ENCODE measurements at places on chromosomes 6 and 20.

DNA sequence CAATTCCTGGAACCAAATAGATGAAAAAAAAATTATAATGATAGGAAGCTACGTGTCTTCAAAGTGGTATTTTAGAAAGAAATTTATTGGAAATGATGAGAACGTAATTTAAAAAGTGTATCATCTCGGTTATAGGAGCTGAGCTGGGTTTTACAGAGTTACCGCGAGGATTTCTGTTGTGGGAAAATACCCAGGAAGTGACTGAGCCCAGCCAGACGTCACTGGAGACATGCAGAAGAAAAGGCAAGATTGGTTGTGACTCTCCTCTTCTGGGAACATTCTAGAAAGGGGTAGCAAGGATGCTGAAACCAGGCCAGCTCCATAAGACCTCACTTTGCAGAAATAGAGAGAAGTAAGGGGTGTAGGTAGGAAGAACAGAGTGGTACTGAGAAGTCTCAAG is 95.9 kb upstream of the ADGRF1 start:
- DNase-seq = no peak

DNA sequence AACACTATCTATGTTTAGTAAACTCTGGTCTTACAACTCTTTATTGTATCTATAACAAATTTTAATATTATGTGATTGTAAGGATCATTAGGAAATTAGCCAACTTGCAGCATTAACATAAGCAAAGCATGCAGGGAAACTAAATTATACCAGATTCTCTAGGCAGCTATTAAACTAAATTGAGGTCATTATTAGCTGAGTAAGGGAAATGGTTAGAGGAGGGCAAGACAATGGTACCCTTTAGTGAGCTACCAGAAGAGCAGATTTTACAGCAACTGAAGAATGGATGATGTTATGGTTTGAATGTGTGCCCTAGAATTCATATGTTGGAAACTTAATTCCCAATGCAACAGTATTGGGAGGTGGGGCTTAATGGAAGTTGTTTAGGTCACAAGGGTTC is 79.1 kb downstream of the SMPDL3A start:
- no peak for DNase-seq

GRCh38 chr20:43919686-43920403 is 5.2 kb downstream of the TOX2 start:
- DNase-seq = no peak

DNA sequence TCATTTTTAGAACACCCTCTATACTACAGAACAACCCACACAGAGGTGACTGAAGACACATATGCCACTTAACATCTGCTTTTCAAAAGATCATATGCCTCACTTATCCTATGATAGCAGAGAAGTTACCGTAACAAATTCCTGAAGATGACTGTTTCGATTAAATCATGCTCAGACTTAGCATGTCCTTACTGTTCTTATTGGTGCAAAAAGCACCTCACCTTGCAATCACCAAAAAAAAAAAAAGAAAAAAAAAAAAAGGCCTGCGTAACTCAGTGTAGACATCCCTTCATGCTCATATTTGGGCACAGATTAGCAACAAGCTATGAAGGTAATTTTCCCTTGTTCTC is 17.7 kb upstream of the DST start:
- DNase-seq = no peak

DNA sequence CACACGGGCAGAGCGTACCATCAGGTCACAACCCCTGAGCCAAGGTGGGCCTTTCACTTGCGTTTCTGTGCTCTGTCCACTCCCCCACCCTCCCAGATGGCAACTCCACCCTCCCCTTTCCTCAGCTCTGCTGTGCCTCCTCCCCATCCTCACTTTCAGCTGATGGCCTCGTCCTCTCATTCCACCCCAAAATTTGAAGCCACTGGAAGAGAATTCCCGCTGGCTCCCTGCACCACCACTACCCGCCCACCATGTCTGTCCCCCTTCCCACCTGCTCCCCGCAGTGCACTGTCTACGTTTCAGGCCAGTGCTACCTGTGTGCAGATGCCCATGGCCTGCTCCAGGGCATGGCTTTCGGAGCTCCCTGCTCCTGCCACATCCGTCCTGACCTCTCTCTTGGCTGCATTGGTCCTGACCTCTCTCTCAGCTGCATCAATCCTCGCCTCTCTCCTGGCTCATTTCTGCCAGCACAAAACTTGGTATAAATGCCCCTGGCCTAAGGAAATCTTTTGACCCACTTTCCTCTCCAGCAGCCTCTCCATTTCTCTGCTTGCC is 24.0 kb downstream of the SYNJ2 start:
- no peak for DNase-seq

- no peak for DNase-seq
Observed at GRCh38 chr20:46683011-46683667, 6.1 kb downstream of the TP53RK start.

DNA sequence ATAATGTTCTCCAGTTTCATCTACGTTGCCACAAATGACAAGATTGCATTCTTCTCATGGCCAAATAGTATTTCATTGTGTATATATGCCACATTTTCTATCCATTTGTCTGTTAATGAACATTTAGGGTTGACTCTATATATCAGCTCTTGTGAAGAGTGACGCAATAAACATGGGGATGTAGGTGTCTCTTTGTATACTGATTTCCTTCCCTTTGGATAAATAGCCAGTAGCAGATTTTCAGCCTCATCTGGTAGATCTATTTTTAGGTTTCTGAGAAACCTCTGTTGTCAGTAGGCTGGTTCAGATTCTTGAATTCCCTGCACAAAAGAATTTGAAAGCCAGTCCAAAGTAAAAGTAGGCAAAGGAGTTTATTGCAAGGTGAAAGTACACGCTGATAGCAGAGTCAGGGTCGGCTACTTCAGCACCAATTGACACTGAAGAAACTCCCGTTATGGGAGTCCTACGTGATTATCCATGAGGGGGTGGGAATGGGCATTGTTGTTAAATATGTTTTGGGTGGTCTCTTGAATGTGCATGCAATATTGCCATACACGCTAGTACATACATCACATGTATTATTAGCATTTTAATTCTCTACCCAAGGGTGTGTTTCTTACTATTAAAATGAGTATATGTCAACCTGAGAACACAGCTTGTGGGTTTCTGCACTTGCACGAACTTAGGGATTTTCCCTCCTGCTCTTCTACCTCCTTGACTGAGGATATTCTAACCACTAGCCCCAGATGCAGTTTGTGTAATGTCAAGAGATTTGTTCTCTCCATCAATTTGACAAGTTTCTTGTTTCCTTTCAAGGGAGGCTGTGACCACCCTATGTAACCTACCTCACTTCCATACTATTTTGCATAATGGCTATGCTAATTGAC is 14.4 kb upstream of the SLC17A2 start:
- no peak for DNase-seq

DNA sequence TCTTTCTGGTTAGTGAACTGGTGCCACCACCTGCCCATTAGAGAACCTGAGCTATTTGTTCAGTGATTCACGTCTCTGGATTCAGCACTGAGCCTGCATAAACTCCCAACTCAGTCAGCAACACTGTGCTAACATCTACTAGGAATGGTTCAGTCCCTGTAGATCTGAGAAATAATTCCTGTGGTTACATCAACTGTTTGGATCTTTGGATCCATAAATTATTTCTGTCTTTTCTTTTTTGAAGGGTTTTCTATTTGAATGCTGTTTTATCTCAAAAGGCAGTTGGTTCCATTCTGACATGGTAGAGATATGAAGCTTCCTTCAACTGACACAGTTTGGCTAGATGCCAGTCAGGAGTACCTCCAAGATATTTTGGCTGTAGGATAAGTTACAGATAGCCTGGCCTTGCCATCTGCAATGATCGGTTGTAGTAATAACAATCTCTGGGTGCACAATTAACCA is 125.9 kb downstream of the TRMT11 start:
- DNase-seq = no peak

DNA sequence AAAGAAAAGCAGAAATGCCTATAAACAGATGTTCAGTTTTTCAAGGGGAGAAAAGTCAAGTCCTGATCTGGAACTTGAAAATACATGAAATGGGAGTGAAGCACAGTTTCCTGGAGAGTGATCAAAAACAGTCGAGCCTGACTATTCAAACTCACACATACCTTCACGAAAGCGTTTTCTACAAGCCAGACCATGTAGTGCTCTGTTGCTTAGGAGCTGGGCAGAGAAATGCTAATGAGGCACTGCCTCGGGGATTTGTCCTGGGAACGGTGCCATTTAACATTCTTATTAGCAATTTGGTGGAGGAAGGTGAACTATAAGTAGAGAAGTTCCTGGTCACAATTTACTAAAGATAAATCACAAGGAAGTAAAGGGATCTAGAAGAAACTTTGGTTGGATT is 5.9 kb downstream of the NHSL1 start:
- no peak for DNase-seq

GRCh38 chr20:17825960-17826843 is 126.4 kb downstream of the BANF2 start:
- DNase-seq = no peak

GRCh38 chr20:10857352-10858070 is 183.7 kb upstream of the JAG1 start:
- DNase-seq = no peak

DNA sequence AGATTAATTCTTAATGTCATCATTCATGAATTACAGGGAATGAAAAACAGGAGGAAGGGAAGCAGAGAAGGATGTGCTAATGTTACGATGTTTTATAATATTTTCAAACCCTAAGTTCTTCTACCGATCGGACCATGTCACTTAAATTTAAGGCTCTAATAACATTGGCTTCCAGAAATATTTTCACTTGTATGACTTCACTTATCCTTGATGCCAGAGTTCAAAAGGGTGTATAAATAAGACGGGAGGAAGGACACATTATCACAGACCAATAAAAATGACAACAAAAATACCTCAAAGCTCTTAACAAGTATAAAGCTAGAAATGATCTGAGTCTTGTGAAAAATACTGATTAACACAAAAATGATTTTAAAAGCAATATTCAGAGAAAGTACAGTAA is 370.4 kb upstream of the CITED2 start:
- DNase-seq = no peak

- no peak for DNase-seq
Observed at GRCh38 chr6:25452031-25452430, 172.9 kb downstream of the CARMIL1 start.

DNA sequence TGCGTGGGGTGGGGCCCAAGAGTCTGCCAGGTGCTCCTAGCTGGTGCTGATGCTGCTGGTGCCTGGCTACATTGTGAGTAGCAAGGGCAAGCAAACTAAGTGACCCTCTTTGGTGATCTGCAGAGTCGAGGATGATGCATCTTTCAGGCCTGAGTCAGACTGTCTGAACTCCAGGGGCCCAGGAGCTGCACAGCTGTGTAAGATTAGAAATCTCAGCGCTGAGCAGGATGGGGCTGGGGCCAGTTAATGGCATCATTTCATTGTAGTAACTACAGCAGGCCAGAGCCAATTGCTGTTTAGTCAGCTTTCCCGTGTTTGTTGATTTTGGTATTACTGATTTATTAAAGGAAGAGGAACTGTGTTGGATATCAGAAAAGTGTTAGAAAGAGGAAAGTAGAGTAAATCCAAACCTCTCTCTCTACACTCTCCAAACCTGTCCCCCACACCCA is 365.2 kb downstream of the PAX1 start:
- DNase-seq = no peak

DNA sequence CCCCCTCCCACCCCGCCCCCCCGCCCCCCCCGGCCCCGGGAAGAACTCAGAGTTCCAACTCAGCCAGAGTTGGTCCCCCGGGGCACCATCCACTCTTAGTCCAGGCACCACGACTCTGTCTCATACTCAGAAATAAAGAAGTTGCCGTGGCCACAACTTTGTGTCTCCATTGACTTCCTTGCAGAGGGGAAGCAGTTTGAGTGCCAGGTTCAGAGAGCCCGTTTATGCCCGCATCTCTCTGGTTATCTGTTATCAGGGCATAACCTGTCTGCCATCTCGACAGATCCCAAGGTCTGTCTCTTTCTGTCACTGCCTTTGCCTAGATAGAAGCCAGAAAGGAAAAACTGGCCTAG is 605 bp downstream of the CDC5L start:
- no peak for DNase-seq

GRCh38 chr20:8250539-8251200 is 118.6 kb downstream of the PLCB1 start:
- DNase-seq = no peak

DNA sequence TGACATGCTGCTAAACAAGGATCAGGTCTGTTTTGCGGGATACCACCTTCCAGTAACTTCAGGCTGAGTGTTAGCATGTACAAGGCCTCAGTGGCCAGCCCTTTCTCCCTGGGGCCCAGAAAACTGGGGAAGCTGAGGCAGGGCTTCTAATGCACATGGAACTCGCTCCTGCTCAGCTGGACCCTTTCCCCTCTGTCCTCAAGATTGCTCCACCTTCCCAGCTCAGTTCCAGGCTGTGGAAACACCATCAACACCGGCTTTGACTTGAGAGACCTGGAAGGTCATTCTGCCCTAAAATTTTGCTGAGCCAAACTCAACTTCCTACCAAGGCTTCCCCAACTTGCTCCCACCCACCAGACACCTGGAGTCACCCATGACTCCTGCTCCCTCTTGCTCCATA is 4.2 kb upstream of the BLCAP start:
- no peak for DNase-seq

All from stimulated activated CD8-positive, alpha-beta memory T cell treated with anti-CD3 and anti-CD28 coated beads, Interleukin-4, amount 100 ng/mL, for 4 hours (primary cell).